ENCODE measurements at places on chromosomes 12 and 14.

DNA sequence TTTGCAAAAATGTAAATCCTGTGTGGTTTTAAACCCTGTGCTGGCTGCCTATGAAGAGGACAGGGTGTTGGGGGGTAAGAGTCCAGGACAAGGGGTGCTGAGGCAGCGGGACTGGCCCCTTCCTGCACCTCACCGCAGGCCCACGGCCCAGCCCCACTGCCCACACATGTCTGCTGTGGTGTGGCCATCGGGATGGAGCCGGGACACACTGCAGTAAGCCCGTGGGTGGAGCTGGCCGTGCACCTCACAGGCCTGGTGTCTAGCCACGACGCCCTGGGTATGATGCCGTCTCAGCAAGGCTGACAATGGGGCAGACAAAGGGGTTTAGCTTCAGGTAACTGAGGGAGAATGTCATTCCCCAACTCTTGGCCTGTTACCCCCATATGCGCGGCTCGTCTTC lies 19.6 kb downstream of the AMN start:
- DNase-seq = no peak

DNA sequence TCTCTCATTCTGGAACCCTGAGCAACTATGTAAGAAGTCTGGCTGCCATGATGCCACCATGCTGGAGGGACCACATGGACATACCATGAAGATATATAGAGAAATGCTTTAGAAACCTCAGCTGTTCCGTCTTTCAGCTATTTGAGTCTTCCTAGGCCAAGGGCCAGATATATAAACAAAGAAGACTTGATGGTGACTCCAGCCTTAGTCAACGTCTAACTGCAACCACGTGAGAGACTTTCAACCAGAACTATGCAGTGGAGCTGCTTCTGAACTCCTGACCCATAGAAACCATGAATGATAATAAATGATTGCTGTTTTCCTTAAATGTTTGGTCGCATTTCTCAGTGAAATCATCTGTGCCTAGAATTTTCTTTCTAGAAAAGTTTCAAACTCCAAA lies 20.0 kb upstream of the KITLG start:
- no peak for DNase-seq

GRCh38 chr14:99001241-99001640 lies 270.8 kb downstream of the BCL11B start:
- DNase-seq = no peak

DNA sequence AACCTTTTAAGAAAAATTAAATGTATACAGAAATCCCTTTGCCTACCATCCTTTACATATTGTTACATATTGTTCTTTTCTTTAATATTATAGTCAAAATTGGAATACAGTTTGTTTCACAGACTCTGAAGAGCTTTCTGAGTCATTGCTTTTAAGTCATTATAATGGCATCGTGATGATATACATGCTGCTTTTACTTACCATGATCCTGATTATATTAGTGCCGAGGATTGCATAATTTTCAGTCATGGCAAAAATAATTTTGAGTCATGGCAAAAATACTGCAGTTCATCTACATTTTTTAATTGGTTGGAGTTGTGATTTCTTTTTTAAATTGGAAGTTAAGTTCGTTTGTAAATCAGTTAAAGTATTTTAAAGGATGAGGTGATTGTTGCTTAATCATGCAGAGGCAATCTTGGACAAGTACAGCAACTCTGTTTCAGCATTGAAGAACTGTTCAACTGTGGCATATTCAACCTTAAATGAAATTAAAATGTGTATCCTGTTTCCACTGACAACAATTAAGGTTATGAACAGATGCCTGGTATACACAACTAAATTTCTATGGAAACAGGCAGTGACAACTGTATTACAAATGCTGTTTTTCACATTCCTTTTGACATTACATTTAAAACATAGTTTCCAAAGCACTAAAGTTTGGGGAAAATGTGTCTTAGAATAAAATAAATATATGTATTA lies 142.3 kb downstream of the PCNX1 start:
- no peak for DNase-seq

- DNase-seq = no peak
These were observed 18.6 kb downstream of the HHIPL1 start for GRCh38 chr14:99663386-99664057.

DNA sequence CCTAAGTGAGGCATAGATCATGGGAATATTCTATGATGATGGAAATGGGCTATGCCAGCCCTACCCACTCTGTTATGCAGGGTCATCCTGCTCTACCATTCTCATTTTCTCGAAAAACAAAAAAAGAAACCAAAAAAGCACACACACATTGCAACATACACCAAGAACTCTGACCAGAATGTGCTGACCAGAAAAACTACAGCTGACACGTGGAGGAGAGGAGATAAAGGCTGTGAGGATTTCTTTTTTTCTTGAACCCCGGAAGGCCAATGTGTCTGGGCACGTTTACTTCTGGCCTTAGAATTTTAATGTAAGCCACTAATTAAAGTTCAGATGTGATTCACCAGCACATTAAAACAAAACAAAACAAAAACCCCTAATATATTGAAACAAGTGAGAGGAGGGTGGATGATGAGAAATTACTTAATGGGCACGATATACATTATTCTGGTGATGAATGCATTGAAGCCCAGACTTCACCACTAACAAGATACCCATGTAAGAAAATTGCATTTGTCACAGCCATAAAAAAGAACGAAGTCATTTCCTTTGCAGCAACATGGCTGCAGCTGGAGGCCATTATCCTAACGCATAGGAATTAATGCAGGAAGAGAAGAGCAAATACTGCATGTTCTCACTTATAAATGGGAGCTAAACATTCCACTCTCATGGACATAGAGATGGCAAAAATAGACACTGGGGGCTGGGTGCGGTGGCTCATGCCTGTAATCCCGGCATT lies 66.3 kb upstream of the PLEKHG3 start:
- DNase-seq = no peak

DNA sequence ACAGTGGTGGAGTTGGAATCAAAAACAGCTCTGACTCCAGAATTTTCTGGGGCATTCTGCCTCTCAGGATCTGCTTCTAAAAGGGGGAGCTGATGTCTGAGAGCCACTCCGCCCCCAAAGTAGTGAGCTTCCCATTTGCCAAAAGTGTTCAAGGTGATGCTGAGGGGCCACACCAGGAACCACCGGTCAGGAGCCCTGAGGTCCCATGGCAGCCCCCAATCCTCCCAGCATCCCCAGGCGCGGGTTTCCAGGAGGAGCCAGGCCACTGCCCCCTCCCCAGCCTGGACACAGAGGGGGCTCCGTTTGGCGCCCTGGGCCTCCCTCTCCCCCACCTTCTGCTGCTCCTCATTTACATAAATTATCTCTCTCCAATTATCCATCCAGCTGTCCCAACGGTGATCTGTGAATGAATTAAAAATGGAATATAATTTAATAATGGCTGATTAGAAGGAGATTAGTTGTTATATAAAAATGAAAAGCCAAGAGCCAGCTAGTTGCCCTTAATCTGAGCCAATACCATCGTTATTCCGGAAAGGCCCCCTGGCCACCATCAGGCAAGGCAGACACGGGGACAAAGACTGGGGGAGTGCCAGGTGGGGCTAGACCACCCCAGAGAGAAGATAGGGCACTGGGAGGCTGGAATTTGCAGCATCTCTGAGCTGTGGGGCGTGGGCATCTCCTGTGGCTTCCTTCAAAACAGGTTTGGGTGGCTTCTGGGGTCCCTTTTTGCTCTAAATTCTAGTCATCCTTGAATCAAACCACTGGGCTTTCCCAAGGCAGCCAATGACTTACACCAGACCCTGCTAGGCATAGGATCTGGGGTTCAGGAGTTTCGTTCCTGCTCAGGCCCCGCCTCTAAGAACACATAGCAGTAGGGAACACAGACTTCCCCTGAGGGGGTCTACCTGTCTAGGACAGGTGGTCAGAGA lies 19.7 kb upstream of the VSX2 start:
- no peak for DNase-seq

GRCh38 chr12:9687228-9687627 lies 17.7 kb downstream of the CLEC2D start:
- DNase-seq = no peak

DNA sequence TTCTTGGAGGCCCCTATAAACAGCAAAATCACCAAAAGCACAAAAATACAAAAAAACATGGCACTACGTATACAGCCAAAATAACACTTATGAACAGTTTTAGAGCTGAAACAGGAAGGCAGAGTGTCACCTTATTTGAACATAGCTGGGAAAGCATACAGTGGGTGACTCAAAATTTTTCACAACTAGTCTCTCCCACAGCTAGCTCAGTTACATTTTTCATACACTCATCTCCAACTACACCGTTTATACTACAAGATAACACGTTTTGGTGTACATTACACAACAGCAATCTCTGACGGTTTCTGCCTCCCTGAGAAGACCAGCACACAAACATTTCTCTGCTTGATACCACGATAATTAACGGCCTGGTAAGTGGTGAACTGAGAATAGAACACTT lies 2.9 kb downstream of the RAD52 start:
- no peak for DNase-seq

DNA sequence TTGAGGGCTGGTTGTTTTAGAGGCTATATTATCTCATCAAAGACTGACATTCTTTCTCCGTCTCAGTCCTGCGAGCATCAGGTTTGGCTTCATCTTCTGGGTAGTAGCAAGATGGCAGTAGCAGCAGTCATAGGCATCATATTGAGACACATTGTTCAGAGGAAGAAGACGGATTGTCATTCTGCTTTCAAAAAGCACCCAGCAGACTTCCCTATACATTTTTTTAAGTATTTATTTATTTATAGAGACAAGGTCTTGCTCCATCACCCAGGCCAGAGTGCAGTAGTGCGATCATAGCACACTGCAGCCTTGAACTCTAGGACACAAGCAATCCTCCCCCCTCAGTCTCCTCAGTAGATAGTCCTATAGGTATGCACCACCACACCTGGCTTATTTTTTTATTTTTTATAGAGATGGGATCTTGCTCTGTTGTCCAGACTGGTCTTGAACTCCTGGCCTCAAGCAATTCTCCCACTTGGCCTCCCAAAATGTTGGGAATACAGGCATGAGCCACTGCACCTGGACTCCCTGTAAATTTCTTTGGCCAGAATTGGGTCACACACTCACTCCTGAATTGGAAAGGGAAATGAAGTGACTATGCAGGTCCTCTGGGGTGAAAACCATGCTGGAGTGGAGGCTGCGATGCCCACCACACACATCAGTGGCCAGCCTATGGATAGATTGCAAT lies 125.4 kb downstream of the SLC38A6 start:
- DNase-seq = no peak

- no peak for DNase-seq
These were observed 85.3 kb downstream of the SPTSSA start for GRCh38 chr14:34376649-34377267.

DNA sequence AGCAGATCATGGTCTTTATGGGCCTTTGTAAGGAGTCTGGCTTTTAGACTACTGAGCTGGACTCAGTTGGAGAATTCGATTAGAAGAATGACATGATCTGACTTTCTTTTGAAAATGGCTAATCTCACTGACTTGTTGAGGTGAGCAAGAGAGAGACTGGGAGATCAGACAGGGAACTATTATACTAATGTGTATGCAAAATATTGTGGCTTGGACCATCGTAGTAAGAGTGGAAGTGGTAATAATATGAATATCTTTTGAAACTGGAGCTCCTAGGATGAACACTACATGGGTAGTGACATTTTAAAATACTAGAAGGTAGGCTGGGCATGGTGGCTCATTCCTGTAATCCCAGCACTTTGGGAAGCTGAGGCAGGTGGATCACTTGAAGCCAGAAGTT lies 56.2 kb upstream of the CCT2 start:
- DNase-seq = no peak

DNA sequence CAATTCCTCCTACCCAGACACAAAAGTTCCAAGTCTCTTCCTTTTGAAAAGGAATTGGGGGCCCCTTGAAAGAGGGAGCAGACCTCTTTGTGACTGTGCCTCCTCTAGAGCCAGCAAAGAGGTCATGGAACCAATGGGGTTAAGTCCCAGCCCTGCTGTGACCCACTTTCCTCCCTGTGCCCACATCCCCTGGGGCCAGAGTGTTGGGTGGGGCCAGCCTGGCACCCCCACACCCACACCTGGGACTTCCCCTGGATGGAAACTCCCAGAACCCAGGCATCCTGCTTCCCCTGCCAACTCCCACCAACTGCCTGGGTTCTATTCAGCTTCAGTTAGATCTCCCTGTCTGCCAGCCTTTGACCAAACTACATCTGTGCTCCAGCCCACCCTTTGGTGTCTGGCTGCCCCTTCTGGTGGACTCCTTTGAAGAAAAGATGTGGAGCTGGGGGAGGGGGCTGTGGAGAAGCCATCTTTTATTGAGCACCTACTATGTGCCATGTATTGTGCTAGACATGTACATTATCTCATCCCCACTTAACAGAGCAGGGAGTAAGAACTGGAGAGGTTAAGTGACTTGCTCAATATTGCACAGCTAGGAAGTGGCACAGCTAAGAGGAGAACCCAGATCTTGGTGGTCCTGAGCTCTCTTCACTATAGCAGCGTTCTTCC lies 4.6 kb upstream of the RARG start:
- peak; percentile 69 for DNase-seq

GRCh38 chr12:12925388-12925787 lies 26.6 kb downstream of the GPRC5D start:
- DNase-seq = no peak

DNA sequence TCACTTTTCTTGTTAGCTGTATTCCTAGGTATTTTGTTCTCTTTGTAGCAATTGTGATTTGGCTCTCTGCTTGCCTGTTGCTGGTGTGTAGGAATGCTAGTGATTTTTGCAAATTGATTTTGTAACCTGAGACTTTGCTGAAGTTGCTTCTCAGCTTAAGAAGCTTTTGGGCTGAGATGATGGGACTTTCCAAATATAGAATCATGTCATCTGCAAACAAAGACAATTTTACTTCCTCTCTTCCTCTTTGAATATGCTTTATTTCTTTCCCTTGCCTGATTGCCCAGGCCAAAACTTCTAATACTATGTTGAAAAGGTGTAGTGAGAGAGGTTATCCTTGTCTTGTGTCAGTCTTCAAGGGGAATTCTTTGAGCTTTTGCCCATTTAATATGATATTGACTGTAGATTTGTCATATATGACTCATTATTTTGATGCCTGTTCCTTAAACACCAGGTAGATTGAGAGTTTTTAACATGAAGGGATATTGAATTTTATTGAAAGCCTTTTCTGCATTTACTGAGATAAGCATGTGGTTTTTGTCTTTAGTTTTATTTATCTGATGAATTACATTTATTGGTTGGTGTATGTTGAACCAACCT lies 26.7 kb downstream of the CLECL1 start:
- DNase-seq = no peak

DNA sequence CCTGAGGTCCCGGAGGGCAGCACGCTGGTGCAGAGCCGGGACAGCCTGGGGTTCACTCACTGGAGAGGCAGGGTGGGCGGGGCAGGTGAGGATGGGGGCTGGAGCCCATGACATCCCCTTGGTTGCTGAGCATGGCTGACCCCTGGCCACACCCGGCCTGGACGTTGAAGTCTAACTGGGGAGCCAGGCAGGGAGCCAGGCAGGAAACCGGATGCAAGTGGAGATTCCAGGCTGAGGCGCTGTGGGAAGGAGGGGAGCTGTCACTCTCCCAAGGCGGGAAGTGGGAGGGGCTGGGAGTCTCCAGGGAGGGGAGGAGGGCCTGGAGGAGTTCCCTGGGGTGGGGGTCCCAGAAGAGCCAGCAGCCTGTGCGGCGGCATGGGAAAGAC lies 7.7 kb upstream of the INF2 start:
- no peak for DNase-seq
